Stimulated activated CD8-positive, alpha-beta memory T cell treated with anti-CD3 and anti-CD28 coated beads, Interleukin-4, amount 100 ng/mL, for 1 hour (primary cell): ENCODE measurements at places on chromosomes 1 and 21.

DNA sequence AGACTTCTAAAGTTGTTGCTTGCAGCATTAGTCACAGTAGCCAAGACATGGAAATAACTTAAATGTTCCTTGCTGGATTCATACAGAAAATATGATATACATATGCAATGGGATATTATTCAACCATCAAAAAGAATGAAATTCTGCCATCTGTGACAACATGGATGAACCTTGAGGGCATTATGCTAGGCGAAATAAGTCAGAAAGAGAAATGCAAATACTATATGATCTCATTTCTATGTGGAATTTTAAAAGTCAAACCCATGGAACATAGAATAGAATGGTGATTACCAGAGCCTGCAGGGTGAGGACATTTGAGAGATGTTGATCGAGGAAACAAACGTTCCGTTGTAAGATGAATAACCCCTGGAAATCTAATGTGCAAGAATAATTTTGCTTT lies 43.0 kb downstream of the CRB1 start:
- no peak for DNase-seq

DNA sequence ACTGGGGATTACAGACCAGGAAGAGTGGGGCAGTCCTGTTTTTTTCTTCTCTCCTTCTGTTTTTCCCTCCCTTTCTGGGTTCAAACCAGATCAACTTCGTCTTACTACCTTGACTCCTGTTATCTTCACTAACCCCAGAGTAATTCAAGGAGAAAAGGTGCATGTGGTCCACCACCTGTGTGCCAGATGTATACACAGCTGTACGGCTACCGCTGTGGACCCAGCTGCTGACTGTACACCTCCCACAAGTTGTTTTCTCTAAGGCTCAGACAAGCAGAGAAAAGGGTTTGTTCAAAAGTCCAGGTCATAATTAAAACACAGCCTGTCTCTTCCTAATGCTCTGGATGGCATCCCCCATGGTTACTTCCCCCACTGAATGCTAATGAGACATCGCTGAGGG lies 102.1 kb downstream of the LMX1A start:
- DNase-seq = no peak

DNA sequence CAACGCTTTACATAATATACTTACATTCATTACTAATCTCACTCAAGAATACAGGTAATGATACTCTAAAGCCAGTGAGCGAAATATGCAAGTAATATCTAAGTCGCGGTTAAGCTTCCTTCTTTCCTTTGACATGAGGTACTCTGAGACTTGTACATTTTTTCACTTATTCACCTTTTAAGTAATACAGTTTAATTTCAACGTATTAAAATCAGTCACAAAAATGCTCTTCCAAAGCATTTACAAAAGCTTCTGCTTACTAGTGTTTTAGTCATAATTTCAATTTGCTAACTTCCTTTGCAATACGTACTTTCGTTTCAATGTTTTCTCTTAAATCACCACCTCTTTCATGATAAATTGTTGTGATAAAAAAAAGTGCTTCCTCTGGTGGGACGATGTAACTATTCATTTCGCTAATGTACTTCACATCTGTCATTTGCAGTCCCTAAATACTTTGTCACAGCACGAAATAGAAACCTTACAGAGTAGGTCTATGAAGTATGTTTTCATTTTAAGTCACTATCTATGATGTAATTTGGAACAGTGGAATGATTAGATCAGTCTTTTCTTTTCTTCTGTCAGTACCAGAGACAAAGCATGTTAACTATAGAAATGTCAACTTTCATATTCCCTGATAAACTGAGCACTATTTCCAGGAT lies 34.0 kb upstream of the ADGRL4 start:
- DNase-seq = no peak

GRCh38 chr21:31442339-31442738 lies 98.3 kb upstream of the TIAM1 start:
- DNase-seq = no peak

- no peak for DNase-seq
These were observed 22.5 kb downstream of the SESN2 start for GRCh38 chr1:28281608-28282425.

- DNase-seq = no peak
These were observed 129.6 kb downstream of the SYT2 start for GRCh38 chr1:202580619-202581018.

DNA sequence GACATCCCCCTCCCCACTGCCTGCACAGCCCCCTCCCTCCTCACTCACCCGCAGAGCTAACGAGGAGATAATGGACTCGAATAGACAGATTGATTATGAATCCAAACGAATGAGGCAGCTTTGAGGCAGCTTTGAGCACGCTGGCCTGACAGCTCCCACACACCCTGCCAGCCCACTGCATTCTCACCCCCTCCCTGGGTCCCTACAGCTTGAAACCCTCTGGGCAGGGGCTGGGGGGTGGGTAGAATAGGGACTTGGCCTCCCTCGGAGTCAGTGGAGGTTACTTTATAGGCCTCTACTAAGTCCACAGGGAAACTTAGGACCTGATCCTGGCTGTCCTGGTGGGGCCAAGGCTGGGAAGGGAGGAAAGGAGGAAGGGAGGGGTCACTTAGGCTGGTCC lies 1.9 kb downstream of the NTRK1 start:
- DNase-seq = no peak

DNA sequence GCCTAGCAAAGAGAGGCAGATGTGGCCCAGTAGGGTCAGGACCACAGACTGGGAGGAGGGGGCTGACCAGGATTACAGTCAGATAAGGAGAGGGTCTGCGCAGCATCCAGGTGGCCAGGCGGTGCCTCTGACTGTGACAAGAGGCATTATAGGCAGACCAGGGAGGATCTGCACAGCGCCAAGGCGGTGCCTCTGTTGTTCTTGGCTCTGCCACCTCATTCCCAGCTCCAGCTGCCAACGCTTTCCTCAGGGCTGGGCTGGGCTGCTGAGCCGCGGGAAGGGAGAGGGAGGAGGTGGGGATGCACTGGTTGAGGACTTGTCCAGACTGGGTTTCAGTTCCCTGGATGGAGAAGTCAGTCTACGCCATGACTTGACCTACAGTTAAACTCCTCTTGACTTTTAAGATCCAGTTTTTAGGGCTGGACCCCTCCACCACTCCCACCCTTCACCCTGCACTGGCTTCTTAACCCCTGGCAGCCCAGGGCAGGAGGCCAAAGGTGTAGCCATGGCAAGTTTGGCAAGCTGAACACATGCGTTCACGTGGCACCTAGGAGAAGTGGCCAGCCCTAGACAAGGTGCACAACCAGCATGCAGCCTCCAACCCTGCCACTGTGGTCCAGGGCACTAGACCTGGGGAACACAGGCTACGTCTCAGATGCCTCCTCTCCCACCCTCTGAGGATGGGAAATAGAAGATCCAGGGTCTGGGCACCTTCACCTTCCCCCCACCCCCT lies 4.5 kb upstream of the CRABP2 start:
- DNase-seq = no peak

GRCh38 chr1:26142159-26142558 lies 16.7 kb upstream of the FAM110D start:
- DNase-seq = no peak

GRCh38 chr1:200108659-200109058 lies 81.1 kb downstream of the NR5A2 start:
- no peak for DNase-seq

GRCh38 chr1:160359559-160360226 lies 7.2 kb upstream of the NHLH1 start:
- no peak for DNase-seq

DNA sequence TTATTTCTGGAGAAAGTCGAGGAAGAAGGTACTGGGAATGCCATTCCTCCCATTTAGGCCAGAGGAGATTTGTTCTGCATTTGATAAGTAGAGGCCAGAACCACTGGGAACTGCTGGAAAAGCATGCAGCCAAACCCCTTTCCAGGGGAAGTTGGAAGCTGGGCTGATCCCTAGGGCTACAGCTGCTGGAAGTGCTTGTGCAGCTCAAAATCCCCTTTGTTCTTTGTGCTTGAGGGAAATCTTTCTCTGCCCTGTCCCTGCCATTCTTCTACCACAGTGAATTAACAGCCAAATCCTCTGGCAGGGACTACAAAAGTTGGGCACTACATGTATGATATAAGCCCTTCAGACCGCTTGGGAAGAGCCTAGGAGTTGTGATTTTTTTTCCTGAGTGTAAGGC lies 734.1 kb downstream of the LRRIQ3 start:
- no peak for DNase-seq

GRCh38 chr1:27774654-27775053 lies 1.6 kb downstream of the STX12 start:
- no peak for DNase-seq

- DNase-seq = no peak
These were observed 29.2 kb downstream of the UCK2 start for GRCh38 chr1:165856606-165857005.

DNA sequence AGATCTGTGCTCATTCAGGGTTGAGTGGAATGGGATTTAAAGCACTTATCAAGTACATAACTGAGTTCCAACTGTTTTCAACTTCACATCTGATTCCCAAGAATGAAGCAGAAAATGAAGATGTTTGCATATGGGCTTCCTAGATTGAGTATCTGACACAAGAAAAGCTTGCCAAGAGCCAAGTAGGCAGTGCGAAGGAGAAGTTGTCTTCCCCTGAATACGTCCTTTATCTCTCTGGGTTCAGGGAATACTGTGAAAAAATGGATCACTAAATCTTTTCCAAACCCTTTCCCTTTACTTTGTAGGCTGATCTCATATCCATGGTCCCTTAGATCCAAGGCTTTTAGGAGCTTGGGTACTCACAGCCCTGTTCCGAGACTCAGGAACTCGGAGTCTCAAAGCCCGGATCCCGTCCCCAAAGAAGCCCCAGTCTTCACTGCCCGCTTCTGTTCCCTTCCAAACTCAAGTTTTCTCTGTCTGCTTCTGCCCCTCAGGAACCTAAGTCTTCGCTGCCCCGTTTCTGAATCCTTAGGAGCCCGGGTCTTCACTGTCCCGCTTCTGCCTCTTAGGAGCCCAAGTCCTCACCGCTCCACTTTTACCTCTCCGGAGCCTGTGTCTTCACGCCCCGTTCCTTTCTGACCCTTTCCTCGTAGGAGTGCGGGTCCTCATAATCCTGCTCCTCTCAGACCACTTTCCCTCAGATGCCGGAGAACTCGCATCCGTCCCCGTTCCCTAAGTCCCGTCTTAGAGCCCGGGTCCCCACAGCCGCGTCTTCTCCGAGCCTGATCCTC lies 616 bp downstream of the TAF12 start:
- no peak for DNase-seq

DNA sequence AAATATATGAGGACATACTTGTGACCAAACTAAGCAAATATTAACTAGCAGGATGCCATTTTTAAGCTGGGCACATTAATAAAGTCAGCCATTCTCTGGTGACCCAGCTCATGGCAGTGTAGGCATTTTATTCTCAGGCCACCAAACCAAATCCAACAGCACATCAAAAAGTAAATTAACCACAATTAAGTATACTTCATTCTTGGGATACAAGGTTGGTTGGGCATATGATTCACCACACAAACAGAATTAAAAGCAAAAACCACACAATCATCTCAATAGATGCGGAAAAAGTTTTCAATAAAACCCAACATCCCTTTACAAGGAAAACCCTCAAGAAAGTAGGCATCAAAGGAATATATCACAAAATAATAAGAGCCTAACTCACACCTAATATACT lies 101.3 kb downstream of the FAF1 start:
- no peak for DNase-seq

DNA sequence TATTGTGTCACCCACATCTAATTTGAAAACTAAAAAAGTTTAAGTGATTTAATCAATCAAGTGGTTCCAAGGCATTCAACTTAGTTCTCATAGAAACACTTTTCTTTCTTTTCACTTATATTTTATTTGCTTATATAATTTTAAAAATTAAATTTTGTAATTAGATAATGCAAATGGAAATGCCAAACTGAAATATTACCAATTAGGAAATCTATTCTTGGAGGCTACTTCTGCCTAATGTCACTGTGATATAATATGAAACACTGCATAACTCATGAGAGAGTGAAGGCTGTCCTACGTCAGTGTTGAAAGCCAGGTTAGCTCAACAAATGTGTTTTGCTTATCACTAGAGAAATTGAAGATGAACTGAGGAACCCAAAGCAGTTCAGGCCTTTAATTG lies 18.3 kb upstream of the SHCBP1L start:
- no peak for DNase-seq

- DNase-seq = no peak
These were observed 425.4 kb downstream of the ADGRL2 start for GRCh38 chr1:82226186-82226505.

DNA sequence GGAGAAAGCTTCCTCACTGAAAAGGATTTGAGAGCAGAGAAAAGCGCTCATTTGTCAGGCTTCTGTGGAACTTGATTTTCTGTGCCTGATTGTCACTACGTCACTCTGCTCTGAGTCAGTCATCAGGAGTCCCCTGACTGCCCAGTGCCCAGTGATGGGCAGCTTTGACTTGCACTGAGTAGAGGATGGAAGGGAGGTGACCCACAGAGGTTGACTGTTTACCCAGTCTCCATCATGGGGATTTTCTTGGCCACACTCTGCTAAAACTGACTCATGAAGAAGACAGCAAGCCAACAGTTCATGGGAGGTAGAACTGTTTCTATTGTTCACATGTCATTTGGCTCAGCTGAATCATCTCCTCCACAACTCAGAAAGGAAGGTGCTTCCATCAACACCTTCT lies 82.1 kb upstream of the DUSP10 start:
- DNase-seq = no peak

GRCh38 chr1:201016211-201016651 lies 7.3 kb downstream of the KIF21B start:
- DNase-seq = no peak

DNA sequence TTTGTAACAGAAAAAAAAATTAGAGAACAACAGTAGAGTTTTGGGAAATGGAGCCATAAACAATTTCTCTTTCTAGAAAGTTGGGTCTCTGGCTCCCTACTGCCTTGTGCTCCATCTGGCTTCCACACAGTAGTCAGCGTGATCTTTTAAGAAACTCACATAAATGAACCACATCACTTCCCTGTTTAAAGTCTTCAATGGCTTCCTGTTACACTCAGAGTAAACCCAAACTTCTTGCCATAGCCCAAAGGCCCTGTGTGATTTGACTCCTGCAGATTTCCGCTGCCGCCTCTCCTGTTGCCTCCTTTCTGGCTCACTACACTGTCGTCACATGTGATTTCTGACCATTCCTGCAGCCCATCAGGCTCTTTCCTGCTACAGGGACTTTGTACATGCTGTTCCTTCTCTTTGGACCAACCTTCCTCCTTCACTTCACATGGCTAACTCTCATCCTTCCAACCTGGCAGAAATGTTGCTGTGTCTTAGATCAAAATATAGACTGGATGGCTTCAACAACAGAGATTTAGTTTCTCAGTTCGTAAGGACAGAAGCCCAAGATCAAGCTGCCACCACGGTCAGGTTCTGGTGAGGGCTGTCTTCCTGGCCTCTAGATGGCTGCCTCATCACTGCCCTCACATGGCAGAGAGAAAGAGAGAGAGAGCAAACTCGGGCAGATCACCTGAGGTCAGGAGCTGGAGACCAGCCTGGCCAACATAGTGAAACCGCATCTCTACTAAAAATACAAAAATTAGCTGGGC lies 34.0 kb downstream of the OPRD1 start:
- DNase-seq = no peak

DNA sequence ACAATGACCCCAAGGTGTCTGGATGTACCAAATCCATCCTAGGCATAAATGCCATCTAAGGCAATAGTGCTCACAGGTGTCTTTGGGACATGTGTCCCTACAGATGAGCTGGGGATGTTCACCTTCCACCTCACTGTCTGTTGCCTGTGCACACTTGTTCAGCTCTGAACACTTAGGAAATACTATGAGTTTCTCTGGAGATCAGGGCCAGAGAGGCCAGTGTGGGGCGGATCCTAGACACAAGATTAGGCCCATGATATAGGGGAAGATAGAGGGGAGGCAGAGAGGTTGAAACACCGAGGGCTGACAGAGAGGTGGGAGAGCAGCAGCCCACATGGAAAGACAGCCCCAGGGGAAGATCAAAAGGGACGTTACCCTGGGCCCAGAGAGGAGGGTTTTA lies 25.6 kb downstream of the C1orf116 start:
- DNase-seq = no peak
